CD4-positive, alpha-beta T cell treated with Interleukin-4 for 1 hour (primary cell): ENCODE measurements at places on chromosomes 13 and 19.

DNA sequence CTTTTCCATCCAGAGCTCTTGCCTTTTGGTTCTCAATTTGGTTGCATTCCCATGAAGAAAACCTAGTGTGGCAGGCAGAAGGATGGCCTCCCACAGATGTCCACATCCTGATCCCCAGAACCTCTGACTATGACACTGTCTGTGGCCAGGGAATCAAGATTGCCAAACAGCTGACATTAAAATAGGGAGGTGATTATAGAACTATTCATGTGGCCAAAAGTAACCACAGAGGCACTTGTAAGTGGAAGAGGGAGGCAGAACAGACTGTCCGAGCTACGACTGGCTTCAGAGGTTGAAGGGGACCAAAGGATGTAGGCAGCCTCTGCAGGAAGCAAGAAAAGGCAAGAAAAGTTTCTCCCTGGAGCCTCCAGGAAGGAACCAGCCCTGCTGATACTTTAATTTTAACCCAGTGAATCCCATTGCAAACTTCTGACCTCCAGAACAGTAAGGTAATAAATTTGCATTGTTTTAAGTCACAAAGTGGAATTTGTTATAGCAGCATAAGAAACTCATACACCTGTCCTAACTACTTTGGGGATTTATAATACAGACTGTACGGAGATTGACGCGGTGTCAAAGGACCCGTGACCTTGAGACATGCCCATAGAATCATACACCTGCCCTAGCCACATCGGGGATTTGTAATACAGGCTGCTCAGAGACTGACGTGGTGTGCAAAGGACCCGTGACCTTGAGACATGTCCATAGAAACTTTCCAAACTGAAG is 106.5 kb downstream of the ATP11A start:
- DNase-seq = no peak

DNA sequence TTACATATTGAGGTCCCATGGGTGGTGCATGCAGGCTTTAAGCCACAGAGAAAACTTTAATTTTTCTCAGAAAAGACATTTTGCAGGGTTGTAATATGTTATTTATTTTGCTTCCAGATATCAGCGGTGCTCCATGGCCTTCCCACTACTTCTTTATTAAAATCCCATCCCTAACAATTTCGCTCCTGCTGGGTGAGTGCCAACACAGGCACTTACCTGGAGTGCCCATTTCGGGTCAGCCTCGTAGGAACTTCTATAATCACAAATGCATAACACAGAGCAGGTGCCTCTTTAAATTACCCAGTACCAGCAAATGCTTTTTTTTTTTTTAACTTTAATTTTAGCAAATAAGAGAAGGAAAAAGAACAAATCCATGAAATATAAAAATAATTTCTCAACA is 86.4 kb downstream of the EFNB2 start:
- DNase-seq = no peak

DNA sequence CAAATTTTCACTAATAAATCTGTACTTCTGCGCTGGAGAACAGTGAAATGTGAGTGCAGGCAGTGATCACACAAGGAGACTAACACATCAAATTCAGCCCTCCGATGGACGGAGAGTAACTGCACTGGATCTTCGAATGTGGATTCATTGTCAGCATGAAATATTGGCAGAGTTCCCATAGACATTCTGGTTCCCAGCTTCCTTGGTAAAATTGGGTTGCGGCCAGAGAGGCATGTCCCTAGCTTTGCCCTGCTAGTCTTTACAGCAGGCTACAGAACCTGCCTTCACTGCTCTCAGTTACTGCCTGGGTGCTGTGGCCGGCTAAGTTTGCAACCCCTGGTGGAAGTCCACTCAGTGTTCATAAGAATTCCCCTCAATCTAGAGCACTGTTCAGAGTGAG is 32.3 kb upstream of the UQCRFS1 start:
- DNase-seq = no peak

- DNase-seq = no peak
Measured at GRCh38 chr19:8905342-8905741, 73.2 kb downstream of the MBD3L1 start.

GRCh38 chr13:34372581-34372980 is 554.6 kb downstream of the RFC3 start:
- no peak for DNase-seq

DNA sequence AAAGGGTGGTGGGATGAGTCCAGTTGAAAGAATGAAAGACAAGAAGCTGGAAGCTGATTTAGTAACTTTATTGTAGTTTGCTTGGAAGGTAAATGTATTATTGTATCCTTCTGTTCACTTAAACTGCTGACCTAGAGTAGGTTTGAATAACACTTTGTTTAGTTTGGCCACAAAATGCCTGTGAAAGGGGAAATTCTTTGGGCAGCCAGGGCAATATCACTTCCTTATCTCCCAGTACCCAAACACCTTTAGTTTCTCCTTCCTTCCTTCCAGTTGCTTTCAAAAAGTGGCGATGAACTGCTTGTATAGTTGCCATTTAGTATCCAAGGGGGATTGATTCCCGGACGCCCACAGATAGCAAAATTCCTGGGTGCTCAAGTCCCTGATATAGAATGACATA is 120.1 kb downstream of the PAN3 start:
- no peak for DNase-seq
